ENCODE measurements at places on chromosomes 2 and 18.
A peak's percentile ranks its signal among the peaks of the same experiment; 100 is the strongest.

GRCh38 chr2:72892506-72893173, 5.4 kb downstream of the SPR start:
- peak; percentile 82 for DNase-seq

DNA sequence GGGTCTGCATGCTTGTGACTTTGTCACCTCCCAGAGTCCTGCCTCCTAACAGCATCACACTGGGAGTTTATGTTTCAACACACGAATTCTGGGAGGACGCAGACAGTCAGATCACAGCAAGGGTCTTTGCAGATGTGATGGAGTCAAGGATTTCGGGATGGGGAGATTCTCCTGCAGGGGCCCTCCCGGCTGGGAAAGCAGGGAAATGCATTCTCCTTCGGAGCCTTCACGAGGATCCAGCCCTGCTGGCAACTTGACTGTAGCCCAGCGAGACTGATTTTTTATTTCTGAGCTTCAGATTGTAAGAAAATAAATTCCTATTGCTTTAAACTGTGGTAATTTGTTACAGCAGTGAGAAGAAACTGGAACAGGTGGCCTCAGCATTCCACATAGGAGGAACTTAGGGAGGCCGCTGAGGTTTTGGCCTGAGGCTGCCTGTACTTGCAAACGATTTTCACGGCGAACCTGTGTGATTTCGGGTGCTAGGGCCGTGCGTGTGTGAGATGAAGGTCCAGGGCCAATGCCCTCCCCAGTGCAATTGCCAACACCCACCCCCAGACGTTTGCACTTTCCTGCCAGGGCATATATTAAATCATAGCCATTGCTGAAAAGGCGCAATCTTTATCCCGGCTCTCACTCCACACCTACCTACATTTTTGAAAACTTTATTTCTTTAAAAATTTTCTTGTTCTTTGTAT, 79.8 kb downstream of the ASB1 start:
- DNase-seq = peak; percentile 36

DNA sequence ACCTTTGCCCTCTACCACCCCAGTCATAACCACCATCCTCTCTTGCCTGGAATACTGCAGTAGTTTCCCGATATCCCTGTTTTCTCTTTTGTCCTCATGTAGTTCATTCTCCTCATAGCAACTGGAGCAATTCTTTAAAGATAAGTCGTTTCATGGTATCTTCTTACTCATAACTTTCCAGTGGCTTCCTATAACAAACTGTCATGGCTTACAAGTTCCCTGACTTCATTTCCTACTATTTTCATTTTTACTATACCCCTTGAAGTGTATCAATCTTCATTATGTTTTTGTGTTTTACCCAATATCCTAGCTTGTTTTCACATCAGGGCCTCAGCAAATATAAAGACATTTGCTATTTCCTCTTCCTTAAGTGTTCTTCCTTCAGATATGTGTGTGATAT, 83.7 kb upstream of the PROKR1 start:
- DNase-seq = no peak

- no peak for DNase-seq
Measured at GRCh38 chr2:141055531-141055930, 1075.3 kb downstream of the LRP1B start.

DNA sequence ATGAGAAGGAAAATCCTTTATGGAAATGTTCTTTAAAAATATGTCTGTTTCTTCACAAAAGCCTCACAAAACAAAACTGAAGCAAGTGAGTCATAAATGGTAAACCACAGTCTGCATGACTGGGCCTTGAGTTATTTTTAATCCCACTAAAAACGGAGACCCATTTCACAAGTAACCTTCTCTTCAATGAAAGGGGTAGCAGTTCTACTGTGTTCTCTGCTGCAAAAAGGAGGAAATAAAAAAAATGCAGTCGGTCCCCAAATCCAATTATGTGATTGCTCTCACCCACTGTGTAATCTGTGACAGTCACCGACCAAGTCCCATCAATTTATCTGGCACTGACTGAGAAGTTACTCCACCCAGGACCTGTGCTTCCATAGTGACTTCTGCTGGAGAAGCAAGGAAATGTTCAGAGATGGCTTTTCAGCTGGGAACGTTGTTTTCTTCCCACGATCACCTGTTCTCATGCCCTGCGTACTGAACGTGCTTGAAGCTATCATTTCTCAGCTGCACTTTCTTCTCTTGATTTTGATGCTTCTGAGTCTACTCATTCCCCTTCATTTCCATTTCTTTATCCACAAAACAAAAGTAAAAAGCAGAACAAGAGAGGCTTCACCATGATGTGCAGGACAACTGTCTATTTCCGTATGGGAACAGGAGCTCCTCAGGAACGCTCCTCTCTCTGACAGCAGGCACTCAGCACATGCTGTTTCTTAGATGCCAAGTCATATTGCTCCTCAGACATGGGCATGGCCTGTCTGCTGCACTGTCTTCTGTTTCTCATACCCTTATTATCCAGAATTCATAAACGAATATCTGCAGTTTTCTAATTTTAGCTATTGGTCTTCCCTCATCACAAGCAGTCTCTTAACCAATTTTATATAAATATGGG, 80.0 kb upstream of the TMEM200C start:
- DNase-seq = no peak

GRCh38 chr18:54296062-54296461, 26.7 kb downstream of the POLI start:
- no peak for DNase-seq

DNA sequence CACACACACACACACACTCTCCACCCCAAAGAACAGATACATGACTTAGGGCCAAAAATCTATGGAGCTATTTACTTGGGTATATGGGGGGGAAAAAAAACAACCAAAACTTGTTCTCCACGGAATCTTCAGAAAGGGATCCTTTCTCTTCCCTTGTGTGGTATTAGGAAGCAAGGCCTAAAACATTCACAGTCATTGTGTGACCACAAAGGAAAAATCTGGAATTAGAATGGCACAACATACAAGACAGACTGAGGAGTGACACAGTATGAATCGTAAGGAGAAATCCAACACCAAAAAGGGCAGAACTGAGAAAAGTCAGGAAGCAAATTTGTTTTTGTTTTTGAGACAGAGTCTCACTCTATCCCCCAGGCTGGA, 70.3 kb downstream of the ASXL2 start:
- no peak for DNase-seq

- DNase-seq = no peak
Measured at GRCh38 chr2:201960305-201960704, 73.3 kb upstream of the FZD7 start.

- no peak for DNase-seq
Measured at GRCh38 chr18:36309436-36310391, 12.2 kb downstream of the FHOD3 start.

DNA sequence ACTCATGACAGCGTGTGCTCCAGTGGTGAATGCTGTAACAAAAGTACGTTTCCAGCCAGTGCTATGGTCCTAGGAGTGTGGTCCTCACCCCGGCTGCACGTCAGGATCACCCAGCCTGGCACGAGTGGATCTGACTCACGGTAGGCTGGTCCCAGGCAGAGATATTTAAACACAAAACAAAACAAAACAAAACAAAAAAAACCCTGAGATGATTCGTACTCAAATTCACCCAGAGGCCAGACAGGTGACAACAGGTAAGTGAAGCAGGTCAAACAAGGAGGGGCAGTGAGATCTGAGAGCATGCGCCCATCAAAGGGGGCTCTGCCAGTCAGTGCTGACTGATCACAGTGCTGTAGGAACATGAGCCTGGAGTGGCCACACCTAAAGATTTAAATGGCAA, 43.2 kb downstream of the C2orf76 start:
- DNase-seq = no peak

DNA sequence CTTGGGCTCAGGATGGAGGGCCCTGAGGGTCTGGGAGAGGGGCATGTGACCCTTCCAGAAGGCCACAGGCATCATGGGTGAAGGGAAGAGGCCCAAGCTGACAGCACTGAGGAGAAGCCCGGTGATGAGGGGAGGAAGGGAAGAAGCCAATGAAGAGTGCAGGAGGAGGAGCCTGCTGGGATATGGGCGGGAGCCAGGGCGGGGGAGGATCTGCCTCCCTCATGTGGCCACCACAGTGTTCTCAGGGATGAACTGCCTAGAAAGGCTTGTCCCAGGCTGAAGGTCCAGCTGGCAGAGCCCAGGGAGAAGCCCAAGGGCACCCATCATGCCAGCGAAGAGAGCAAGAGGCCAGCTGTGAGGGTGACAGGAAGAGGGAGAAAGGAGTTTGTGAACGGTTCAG, 24.6 kb upstream of the PLB1 start:
- peak; percentile 37 for DNase-seq

DNA sequence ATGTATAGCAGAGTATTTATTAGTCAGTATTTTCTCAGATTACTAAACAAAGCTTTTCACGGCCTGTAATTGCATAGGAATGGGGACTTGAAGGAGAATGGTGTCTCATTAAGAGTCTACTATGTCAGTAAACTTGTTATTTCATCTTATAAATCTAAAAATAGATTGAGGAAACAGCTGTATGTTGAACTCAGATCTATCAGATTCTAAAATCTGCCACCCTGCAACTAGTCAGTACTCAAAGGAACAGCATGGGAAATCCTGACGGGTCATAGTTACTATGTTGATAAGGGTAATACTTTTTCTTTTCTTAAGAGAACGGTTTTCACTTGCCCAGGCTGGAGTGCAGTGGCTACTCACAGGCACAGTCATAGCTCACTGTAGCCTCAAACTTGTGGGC, 70.2 kb upstream of the EMILIN2 start:
- DNase-seq = no peak

- DNase-seq = peak; percentile 92
Measured at GRCh38 chr18:3129053-3129864, 90.5 kb downstream of the MYOM1 start.

DNA sequence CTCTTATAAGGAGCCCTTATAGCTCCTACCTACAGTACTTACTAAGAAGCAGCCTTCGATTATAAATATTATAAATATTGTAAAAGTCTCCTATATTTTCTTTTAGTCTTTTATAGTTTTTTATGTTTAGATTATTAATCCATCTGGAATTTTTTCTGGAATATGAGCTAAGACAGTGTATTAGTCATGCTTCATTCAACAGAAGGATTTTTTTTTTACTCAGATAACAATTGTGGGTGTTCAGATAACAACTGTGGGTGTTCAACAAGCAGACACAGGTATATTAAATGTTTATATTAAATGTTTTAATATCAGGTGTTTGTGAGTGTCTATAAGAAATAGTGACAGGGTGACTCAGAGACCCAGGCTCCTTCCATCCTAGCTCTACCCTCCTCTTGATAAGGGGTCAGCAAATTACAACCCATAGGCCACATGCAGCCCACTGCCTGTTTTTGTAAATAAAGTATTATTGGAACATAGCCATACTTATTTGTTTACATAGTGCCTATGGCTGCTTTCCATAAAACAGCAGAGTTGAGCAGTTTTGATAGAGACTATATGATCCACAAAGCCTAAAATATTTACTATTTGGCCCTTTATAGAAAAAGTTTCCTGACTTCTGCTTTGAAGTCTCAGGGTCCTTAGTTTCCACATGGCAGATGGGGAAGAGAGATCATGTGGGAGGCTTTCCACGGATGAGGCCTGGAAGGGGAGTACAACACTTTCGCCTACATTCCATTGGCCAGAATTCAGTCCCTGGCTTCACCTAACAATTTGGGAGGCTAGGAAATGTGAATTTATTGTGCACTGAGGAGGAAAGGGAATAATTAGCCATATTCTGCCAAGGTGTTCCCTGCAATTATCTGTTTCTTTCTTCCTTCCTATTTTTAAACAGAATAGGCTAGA, 4.3 kb upstream of the SPATS2L start:
- no peak for DNase-seq

- no peak for DNase-seq
Measured at GRCh38 chr2:81942136-81942680, 1637.7 kb upstream of the LRRTM1 start.

DNA sequence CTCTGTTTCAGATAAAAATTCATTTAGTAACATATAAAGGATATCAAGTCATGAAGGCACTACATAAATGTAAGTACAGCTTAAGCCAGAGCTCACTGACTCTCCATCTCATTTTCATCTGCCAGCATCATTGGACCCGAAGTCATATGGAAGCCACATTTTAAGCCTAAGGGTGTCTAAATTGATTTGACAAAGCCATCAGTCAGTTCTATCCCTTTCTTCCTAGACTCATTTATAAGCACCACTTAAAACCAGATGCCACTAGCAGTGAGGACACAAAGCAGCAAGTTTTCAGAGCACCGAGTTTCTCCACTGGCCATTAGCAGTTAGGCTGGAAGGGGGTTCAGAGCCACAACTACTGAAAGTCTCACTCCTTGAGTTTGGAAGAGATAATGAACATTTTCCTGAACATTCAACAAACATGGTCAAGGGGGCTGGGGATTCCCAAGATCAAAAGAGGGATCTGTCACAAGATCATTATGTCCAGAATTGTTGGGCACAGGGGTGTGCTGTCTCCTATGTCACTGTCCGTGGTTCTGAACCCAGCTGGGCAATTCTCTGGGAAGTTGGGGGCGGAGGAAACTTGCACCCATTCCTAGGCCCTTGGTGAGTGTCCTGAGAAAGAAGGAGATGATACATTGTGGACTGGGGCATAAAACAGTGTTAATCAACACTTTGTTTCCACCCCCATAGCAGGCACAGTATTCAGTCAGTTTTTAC, 158.5 kb upstream of the LMAN1 start:
- DNase-seq = no peak

- no peak for DNase-seq
Measured at GRCh38 chr18:38957736-38958135, 1392.1 kb upstream of the CELF4 start.

- peak; percentile 83 for DNase-seq
Measured at GRCh38 chr2:110211938-110212858, at the start of gene MTLN. Gene MTLN (minus strand): TSS chr2:110212547. CDS start chr2:110212525, 22 bp downstream.

DNA sequence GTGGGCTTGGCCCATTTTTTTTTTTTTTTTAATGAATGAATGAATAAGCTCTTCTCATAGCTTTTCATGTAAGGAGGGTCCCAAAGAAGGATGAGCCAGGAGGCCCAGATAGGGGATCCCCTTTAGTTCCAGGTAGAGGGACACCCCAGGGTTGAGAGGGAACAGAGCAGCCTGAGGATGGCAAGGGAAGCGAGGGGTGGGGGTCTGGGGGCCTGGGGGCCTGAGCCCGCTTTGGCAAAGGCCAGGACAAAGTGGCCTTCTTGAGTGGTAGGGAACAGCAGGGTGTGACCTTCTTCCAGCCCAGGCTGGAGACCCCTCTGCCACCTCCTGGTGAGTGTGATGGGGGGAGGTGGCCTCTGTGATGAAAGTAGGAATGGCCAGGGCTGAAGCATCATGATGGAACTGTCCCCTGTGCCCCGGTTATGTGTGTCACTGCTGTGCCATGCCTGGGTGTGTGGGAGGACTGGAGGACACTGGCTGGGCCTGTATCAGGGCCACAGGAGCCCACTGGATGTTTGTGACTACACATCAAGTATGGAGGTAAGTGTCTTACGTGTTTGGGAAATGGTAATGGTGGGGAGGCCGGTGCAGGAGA, 263.5 kb upstream of the HDAC4 start:
- DNase-seq = no peak

- peak; percentile 57 for DNase-seq
Measured at GRCh38 chr2:65549257-65549627, 116.8 kb upstream of the SPRED2 start.

- DNase-seq = no peak
Measured at GRCh38 chr18:73782405-73782804, 365.2 kb downstream of the FBXO15 start.

GRCh38 chr2:122545821-122546220, 790.4 kb downstream of the TSN start:
- no peak for DNase-seq

GRCh38 chr2:157291018-157291417, 33.5 kb downstream of the GALNT5 start:
- DNase-seq = no peak

- no peak for DNase-seq
Measured at GRCh38 chr18:31241900-31242409, 76.0 kb upstream of the DSG1 start.

GRCh38 chr2:199382091-199382490, 75.6 kb downstream of the SATB2 start:
- no peak for DNase-seq

GRCh38 chr2:136284226-136285119, 166.5 kb upstream of the CXCR4 start:
- no peak for DNase-seq

Data from activated effector memory CD4-positive, alpha-beta T cell treated with anti-CD3 and anti-CD28 coated beads, Interleukin-2, amount 50 U/mL, for 16 hours (primary cell).